ENCODE measurements at places on chromosomes 5 and 9.

DNA sequence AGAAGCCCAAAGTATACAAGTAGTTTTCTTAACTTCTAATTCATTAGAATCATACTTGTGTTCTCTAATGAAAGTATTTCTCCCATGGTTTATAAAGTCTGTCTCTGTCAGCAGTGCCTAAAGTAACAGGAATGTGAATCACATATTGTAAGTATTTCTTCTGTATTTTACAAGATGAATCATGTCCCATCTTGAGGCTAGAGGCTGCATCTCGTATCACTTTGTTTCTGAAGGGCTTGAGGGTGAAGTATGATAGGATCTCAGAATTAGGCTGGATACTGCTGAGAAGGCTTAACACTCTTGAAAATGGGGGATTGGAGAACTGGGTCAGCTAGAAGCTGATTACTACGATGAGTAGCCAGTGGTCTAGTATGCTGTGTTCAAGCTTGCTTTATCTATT is 242.2 kb upstream of the ACTBL2 start:
- DNase-seq, result no peak

DNA sequence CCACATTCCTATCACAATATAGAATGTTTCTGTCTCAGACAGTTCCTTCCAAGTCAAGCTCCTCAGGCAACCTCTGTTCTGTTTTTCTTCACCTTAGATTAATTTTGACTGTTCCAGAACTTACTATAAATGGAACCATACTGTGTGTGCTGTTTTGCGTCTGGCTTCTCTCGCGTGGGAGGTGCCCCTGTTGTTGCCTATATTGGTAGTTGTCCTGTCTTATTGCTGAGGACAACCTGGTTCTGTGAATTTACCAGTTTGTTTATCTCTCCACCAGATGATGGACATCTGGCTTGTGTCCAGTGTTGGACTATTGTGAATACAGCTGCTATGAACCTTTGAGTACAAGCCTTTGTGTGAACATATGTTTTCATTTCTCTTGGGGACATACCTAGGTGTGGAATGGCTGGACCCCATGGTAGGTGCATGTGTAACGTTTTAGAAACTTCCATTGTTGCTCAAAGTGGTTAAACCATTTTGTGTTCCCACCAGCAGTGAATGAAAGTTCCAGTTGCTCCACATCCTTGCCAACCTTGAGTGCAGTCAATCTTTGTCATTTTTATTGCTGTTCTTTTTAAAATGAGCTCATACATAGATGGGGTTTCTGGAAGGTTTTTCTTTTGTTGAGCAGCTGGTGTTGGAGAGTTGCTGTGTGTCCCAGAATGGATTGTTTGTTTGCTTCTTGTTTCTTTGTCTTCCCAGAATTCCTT is 18.1 kb downstream of the HMCN2 start:
- DNase-seq, result no peak

GRCh38 chr5:151699071-151699901 is 12.6 kb upstream of the SPARC start:
- no peak for DNase-seq

DNA sequence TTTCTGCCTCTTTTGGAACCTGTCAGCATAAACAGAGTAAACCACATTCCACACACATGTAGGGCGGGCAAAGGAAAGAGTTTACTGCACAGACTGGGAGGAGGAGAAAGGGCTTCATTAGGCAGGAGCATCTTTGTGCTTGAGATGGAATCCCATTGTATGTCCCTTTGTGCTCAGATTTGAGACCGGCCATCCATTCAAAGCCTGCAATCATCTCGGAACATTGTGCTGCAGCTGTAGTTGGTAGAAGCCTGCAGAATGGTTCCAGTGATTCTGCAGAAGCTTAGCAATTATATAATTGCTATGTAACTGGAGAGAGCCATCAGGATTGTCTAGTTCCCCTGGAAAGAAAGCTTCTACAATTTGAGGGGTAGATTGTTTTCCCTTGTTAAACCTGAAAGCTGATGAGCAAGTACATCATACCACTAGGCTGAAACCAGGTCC is 16.5 kb downstream of the ZNF462 start:
- DNase-seq, result no peak

- no peak for DNase-seq
Observed at GRCh38 chr5:51104556-51104955, 278.7 kb upstream of the ISL1 start.

GRCh38 chr5:96384353-96384752 is 48.7 kb downstream of the PCSK1 start:
- no peak for DNase-seq

DNA sequence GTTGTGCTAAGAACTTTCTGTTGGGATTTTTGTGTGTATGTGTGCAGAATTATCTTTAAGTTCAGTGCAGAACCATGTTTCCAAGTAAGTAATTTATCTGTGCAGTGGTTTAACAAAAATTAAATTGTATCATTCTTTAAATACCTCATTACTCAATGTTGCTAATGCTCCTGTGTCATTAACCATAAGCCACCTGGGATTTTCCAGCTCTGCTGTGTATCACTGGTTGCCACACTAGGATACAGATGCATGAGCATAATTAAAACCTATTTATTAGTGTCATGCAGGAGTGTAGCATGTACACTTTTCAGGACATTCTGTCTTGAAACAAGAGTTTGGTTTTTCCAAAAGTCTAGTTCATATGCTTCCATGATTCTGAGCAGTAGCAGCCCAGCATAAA is 120.4 kb upstream of the PTGER4 start:
- DNase-seq, result no peak

- DNase-seq, result no peak
Observed at GRCh38 chr9:114653556-114654159, 3.9 kb downstream of the TEX53 start.
